ENCODE measurements at places on chromosomes 16 and 17.

DNA sequence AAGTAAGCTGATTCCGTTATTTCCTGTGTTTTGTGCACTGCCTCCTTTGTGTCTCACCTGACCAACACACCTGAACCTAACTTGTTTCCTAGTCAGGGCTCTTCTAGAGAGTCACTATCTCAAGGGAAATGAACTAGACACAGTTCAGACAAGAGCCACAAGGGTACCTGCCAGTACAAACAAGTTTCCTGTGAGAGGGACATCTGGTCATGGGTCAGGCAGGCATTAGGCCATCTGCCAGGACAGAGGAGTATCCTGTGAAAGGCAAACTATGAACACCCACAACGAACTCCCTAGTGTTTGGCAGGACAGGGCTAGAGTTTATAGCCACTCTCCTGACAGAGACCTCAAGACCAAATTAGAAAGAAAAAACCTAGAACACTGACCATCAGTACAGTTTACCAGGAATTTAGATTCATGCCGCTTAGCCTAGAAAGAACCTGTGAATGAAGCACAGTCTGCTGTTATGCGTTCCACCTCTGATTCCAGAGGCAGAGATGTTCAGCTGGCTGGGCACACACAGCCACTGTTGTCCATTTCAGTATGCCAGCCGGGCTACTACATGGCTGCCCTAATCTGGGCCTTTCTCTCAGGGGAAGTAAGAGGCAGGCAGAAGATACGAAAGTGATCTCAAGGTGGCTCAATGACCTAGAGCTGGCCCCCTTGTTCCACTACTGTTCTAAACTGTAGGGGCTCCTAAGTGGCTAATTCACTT is 20.7 kb upstream of the GLG1 start:
- DNase-seq = no peak

- DNase-seq = no peak
These were observed 13.8 kb upstream of the KRT17 start for GRCh38 chr17:41638194-41638593.

GRCh38 chr17:55436224-55437158 is 14.9 kb upstream of the MMD start:
- no peak for DNase-seq

- DNase-seq = no peak
These were observed 29.9 kb downstream of the CIBAR2 start for GRCh38 chr16:85082173-85083050.

DNA sequence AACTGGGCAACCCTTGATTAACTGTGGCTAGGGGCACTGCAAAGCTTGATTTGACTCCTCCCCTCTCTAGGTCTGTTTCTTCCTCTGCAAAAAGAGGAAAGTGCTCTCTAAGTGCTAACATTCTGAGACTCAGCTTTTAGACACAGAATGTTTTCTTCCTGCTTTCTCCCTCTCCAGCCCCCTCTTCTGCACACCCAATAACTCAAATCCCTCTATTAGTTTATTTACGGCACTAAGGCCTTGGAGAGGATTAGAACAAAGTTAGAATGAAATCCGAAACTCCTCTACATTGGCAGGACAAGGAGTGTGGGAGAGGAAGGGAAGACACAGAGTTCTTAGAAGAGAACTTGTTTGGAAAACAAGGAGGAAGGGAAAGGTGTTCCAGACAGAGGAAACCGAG is 3.3 kb upstream of the SBK1 start:
- no peak for DNase-seq

DNA sequence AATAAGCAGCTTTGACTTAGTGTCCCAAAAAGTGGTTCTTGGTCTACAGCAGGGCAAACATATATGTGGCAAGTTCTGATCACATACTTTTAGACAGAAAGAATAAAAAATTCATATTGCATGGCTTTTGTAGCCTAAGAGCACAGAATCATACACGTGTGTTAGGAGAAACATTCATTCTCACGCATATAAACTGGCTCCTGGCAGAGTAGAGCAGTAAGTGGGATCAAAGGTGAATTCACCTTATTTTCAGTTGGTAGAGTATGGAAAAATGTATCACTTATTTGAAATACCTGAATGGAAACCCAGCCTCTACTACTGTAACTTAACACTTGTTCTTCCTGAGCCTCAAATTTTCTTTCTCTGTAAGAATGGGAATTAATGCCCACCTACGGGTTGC is 34.8 kb downstream of the DGKE start:
- no peak for DNase-seq

- no peak for DNase-seq
These were observed 75.1 kb downstream of the METRNL start for GRCh38 chr17:83154311-83155127.

GRCh38 chr17:48752399-48753288 is 24.1 kb upstream of the HOXB13 start:
- no peak for DNase-seq

- DNase-seq = no peak
These were observed 19.7 kb downstream of the IGF2BP1 start for GRCh38 chr17:49016775-49017463.

DNA sequence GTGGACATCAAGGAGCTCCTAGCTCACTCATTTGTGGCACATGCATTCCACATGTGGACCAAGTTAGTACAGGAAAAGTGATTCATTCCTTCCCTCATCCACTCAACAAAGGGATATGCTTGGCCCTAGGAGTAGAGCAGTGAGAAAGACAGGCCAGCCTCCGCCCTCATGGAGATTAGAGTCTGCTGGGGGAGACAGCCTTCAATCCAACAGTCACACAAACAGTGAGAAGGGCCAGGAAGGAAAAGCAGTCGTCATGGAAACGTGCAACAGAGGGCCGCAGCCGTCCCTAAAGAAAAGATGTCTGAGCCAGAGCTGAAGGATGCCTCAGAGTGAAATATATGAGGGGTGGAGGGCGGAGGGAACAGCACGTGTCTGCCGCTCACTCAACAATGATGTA is 109.9 kb downstream of the VPS53 start:
- DNase-seq = no peak

DNA sequence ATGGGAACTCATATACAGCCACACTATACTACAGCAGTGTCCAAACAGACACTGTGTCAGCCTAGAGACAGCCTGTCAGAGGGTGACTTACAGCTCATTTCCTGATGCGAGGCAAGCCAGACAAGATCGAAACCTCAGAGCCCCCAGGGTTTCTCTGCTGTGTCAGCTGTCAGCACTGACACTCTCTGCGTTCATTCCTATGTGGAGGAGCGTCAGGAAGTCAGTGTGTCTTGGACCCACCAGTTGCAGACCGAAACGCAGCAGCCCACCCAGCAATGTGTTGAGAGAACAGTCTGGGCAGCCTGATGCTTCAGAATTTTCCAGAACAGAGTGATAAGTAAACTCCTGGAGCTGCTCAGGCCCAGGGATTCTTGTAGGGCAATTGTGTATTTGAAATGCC is 20.6 kb upstream of the MAPT start:
- DNase-seq = no peak
